Heart left ventricle (tissue), 16 donors: ENCODE measurements at places on chromosomes 5 and 9.

- DNase-seq = no peak
Observed at GRCh38 chr9:115192835-115193525, 75.0 kb upstream of the TNC start.

DNA sequence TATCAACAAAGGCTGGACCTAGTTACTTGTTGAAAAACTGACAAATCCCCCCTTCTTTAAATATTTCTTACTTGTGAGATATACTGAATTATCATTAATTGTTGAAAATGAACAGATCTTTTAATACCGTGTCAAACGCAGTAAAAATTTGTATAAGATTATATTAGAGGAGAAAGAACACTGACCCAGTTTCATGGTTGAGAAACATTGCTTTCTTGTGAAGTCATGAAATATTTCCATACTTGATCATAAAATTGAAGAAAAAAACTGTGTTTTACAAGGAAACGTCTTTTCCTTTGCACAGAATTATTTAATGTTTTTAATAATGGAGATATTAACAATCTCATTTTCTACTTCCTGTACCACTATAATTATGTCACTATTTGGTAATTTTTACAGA, 45.8 kb downstream of the MOCS2 start:
- DNase-seq = no peak

GRCh38 chr9:19057033-19057432, 7.8 kb downstream of the RRAGA start:
- no peak for DNase-seq

DNA sequence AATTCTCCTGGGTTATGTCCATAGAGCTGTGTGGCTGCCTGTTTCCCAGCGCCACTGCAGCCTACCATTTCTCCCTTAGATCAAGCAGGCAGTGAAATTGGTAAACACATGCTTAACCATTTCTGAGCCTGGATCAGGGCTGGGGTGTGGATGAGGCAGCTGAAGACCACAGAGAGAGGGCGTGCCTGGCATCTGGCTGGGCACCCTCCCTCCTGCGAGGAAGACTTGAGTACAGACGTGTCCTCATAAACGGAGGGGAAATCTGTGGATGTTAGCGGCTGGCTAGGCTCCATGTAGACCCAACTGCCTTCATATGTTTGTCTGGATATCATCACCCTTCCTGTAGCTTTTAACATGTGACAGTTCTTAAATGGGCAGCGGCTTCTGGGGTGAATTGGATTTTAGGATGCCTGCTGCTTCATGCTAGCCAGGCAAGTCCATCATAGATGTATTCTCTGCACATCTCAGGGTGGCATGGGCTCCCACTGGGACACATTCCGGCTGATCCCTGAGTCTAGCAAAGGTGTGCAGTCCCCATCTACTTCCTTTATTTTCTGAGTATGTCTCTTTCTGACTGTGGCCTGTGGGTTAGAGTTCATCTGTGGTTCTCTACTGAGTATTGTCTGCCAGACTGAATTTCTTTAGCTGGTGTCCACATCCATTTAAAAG, 11.0 kb downstream of the RGS3 start:
- DNase-seq = no peak

- DNase-seq = no peak
Observed at GRCh38 chr5:65822710-65823109, 100.7 kb downstream of the NLN start.

DNA sequence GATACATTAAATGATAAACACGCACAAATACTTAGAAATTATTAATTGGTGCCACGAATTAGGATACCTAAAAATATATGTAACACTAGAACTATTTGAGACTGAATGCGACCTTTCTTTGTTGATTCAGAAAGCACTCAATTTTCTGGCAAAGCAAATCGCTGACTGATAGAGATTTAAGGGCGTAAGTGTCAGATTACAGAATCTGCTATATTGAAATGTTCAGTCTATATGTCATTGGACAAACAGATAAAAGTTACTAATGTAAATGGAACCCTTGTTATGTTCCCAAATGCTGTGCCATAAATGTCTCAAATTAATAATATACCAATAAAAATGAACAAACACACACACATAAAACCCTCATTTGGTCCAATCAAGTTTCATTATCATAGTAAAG, 137.9 kb downstream of the MPDZ start:
- DNase-seq = no peak

- no peak for DNase-seq
Observed at GRCh38 chr5:43154469-43154868, 33.8 kb downstream of the ZNF131 start.

DNA sequence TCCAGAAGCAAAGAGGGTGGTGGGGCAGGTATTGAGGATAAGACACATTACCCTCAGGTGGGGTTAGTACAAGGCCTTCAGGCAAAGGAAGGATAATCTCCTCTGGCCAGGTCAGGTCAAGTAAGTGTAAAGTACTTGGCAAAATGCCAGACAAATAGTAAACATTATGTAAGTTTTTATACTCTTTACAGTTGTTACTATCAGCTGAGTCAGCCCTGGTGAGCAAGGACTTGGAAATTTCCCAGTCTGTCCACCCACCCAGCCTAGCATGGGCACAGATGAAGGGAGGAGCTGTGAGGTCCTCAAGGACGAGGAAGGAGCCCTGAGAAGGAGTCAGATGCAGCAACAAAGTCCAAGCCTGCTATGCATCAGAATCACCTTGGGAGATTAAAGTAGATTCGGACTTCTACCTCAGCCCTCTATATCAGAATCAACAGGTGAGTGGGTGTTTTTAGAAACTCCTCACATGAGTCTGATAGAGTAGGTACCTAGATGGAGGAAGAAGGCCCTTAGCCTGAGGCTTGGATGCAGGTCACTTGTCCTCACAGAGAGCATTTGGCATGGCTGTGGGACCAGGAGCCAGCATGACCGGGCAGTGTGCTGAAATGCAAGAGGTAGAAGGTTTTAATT, 50.2 kb upstream of the BARX1 start:
- DNase-seq = no peak

GRCh38 chr5:96569770-96570169, 92.4 kb upstream of the CAST start:
- no peak for DNase-seq

DNA sequence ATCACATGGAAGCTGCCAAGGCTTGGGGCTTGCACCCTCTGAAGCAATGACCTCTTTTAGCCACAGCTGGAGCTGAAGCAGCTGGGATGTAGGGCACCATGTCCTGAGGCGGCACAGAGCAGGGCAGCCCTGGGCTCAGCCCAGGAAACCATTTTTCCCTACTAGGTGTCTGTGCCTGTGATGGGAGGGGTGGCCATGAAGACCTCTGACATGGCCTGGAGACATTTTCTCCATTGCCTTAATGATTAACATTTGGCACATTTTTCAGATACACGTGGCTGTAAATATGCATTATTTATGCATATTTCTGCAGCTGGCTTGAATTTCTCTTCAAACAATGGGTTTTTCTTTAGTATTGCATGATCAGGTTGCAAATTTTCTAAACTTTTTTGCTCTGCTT, 81.7 kb downstream of the OSMR start:
- no peak for DNase-seq

DNA sequence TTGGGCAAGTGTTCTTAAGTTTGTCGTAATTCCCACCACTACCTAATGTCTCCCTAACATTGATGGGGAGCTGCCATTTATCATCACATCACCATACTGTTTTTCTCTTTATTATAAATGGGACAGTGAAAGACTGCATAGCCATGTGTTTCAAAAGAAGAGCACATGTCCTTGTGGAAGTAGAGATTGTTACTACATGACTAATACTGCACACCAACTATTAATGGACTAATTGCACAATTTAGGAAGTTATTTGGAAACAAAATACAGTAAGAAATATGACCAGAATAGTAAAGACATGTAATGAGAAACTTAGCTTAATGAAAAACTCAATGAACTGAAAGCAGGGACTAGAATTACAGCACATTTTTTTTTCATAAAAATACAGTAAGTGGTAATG, 12.0 kb upstream of the ELOVL7 start:
- DNase-seq = no peak

DNA sequence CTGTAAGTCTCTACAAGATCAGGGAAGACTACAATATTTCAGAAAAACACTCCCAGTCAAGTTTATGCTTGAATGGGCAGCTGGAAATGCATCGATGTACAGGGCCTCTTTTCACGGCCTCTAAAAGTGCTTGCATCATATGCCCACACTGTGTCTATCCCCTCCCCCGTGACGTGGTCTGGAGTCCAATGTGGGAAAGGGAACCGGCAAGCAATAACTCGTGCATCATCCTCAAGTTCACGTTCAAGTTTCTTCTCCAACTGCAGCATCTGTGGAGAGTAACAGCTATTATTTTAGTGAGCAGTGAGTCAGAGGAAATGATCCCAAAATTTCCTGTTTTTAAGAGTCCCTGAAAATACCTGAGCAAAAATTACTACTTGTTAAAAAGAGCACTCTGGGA, 22.3 kb downstream of the ATPSCKMT start:
- DNase-seq = no peak

GRCh38 chr5:115939059-115939458, 23.2 kb upstream of the LVRN start:
- DNase-seq = no peak

DNA sequence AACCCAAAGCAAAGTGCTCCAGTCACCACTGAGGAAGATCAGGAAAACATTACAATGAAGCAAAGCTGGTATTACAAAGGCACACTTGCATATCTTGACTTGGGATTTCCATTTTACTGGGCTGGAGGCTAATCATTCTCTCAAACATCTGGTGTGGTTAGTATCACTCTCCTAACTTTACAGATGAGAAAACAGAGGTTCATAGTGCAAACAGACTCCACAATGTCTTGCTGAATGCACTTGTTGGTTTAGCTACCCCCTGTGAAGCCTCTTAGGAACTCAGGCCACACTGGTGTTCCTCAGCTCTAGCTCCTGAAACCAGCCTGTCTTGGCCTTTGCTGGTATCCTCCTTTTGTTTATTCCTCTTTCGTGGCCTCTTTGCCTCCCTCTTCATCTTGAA, 29.5 kb upstream of the SMAD5 start:
- no peak for DNase-seq

GRCh38 chr9:116605060-116605459, 82.0 kb upstream of the TRIM32 start:
- no peak for DNase-seq

GRCh38 chr9:135684691-135685090, 14.6 kb downstream of the SOHLH1 start:
- no peak for DNase-seq

- DNase-seq = no peak
Observed at GRCh38 chr5:58988938-58989337, 406.1 kb downstream of the RAB3C start.

DNA sequence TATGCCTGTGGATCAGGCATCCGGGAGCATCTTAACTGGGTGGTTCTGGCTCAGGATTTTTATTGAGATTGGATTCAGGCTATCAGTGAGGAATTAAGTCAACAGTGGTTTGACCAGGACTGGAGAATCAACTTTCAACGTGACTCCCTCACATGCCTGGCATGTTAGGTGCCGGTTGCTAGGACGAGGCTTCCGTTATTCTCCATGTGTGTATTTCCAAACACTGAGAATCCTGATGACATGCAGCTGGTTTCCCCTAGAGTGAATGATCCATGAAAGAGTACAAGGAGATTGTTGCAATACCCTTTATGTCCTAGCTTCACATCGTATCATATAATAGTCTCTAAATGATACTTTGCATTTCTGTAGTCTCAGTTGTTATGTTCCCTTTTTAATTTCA, 529.2 kb downstream of the ANXA1 start:
- no peak for DNase-seq

DNA sequence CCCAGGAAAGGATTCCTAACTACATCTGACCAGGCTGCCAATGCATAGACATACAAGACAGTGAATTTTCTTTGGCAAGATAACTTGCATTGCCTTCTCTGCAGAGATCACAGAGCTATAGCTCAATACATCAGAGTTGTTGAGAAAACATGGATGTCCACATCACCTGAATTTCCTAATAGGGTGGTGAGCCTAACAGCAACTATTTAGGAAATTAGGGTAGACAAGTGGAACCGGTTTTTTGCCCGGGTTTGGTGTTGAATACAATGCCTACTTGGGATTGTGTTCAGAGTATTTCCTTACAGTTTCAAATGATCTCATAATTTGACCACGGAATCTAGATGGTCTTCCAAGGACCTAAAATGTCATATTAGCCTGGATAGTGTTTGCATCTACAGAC, 262.7 kb downstream of the KIF4B start:
- DNase-seq = no peak

DNA sequence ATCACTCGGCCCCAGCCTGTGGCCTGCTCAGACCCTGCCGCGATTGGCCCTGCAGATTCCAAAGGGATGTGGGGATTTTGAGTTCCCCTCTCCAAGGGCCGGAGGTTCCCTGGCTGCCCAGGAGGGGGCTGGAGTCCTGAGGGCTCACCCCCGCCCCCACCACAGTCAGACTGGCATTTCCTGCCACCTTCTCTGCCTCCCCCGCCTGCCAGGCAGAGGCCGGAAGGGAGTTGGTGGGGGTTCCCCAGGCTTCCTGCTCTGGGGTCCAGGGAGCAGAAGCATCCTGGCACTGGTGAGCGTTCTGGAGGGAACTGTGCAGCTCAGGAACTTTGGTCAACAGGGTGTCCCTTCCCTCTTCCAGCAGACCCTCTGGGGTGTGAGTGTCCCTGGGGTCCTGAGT, 70.6 kb downstream of the RXRA start:
- no peak for DNase-seq

- peak; percentile 13 for DNase-seq
Observed at GRCh38 chr5:1516615-1517601, 6.9 kb downstream of the LPCAT1 start.

- no peak for DNase-seq
Observed at GRCh38 chr9:2191609-2191972, 176.4 kb downstream of the SMARCA2 start.

- peak; percentile 97 for DNase-seq
Observed at GRCh38 chr9:34646211-34647083, at the start of gene GALT. Gene GALT, plus strand, starts transcription at chr9:34646675. Its CDS starts 30 bp downstream, at chr9:34646705.

DNA sequence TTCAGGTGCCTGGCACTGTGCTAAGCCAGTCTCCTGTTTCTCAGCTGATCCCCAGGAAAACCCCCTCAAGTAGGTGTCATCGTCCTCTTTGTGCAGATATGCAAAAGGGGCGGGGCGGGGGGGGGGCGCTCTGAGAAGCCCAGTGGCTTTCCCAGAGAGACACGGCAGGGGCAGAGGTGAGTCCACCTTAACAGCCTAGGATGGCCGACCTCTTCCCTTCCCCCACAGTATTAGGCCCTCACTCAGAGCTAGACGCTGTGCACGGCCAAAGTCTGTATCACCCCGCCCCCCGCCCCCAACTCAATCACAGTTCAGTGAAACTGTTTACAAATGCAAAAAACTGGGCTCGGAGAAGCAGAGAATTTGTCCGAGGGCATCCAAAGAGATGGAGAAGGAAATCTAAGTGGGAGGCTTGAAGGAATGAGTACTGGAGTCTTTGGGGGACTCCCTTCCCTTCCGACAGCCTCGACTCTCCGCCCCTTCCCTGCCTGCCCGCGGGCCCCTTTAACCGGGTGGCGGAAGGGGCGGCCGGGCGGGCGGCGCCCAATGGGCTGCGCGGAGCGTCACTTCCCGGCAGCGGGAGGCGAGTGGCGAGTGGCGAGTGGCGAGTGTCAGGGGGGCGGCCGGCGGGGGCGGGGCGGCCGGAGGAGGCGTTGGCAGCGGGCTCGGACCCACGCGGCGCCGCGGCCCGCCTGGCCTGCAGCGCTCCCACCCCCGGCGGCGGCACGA, at the start of gene ERGIC1:
TSS of gene ERGIC1 (plus strand) at position 566 of the 729 bp plus-strand sequence. CDS start at position 729, 163 bp downstream.
- DNase-seq = peak; percentile 90
